Retinal pigment epithelial cell (primary cell): ENCODE measurements at places on chromosomes 1 and 21.
A peak's percentile ranks its signal among the peaks of the same experiment; 100 is the strongest.

DNA sequence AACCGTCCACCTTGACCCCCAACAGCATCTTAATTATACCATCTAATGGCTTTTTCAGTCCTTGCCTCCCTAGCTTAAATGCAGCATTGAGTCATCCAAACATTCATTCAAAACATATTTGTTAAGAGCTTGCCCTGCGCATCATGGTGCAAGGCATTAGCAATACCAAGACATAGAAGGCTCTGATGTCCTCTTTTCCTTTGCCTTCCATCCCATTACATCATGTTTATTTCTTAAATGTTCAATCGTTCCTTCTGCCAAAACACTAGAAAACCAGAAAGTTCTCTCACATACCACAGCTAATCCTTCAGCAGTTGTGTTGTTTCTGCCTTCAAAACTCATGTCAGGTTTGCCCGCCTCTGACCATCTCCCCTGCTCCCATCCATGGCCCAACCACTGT lies 29.8 kb upstream of the VTCN1 start:
- no peak for DNase-seq

- DNase-seq, result no peak
These were observed 488.6 kb upstream of the RGS18 start for GRCh38 chr1:191669629-191670028.

DNA sequence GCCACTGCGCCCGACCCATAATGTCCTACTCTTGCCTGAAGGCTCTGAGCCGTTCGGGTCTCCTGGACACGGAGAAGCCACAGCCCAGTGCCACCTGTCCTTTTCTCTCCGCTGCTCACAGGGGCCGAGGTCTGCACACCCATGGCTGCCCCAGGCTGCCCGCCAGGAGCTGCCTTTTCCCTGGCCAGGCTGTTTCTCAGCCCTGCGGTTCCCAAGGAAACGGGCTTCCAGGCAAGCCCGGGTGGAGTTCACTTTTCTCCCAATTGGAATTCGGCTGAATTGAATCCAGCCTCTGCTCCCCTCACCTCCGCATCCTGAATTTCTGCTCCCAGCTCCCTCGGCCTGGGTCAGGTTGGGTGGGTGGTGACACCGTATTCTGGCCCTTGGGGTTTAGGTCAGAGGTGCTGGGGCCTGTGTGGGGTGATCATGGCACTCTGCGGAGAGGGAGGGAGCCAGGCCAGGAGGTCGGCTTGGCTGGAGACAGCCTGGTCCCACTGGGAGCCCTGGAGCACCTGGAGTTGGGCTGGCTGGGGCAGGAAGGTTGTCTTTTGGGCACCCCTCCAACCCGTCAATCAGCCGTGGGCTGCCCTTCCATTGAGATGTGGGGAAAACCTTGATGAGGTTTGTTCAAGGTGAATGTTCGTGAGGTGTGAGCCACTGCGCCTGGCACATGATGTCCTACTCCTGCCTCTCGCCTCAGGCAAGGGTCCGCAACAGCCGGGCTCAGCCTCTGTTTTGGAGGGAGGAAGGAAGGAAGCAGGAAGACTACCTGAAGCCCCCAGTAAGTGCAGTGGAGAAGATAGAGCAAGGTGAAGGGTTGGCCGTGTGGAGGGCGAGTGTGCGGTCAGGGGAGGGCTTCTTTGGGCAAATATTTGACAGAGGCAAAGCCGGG lies 25.1 kb downstream of the RRP1 start:
- no peak for DNase-seq

DNA sequence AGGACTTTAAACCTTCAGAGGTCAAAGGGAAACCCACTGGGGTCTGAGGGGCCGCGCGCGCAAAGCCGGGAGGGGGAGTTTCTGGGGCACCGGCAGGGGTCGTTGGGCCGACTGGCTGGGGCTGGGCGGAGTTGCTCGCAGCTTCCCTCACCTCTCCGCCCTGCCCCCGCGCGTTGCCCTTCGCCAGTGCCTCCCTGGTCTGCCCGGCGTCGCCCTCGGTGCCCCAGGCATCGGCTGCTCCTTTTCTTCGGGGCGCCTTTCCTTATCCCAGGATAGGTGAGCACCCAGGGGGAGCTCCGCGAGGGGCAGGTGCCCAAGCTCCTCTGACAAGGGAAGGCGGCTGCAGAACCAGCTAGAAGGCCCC lies 390 bp upstream of the NGF start:
- DNase-seq, result no peak

- DNase-seq, result no peak
These were observed 2.6 kb downstream of the OR10T2 start for GRCh38 chr1:158396646-158397045.

- no peak for DNase-seq
These were observed 30.0 kb downstream of the RABIF start for GRCh38 chr1:202858789-202859414.

GRCh38 chr21:24275616-24276015 lies 1331.7 kb downstream of the MRPL39 start:
- DNase-seq, result no peak

- DNase-seq, result no peak
These were observed 154.8 kb downstream of the BACH1 start for GRCh38 chr21:29453511-29453910.

DNA sequence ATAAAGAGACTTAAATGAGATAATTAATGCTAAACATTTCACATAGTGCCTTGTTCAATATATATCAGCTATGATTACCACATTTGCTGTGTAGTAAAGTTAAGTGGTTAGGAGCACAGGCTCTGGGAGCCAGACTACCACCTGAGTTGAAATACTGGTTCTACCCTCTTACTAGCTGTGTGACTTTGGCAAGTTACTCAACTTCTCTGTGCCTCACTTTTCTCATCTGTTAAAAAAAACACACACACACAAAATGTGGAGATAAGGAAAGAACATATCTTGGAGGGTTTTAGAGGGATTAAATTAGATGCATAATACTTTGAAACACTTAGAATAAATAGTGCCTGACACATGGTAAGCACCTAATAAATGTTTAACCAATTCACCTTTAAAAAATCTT lies 51.8 kb upstream of the NRDC start:
- DNase-seq, result no peak

- no peak for DNase-seq
These were observed 42.7 kb downstream of the TBX15 start for GRCh38 chr1:118945489-118945888.

DNA sequence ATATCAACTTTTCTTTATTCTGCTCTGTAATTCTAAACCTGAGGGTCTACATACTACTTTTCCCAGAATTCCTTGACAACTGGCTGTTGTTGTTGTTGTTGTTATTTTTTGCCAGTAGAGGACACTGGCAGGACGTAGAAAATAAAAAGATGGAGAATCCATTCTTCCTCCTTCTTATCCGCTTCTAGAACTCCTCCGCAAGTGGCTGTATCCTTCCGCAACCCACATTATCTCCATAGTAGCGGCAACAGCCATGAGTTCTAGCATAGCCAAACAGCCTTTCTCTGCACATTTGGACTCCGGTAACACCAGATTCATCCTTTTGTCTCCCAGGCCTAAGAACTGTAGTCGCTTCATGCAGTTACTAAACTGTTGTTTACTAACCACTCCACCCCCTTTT lies 91.1 kb upstream of the CACHD1 start:
- no peak for DNase-seq

DNA sequence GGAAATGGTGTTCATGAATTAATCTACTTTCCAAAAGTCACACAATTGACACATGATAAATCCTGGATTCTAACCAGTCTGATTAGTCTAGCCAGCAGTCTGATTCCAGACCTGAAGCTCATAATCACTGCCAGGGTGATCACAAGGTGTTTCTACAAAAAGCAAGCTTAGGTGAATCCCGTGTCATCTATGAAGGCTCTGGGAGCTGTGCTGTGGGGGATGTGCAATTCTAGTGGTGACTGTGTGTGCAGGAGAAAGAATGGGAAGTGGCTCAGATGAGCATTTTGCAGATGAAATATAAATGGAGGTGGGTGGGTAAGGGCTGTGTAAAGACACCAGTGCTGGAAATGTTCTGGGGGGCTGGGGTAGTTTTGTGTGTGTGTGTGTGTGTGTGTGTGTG lies 1.8 kb upstream of the NPPB start:
- no peak for DNase-seq

DNA sequence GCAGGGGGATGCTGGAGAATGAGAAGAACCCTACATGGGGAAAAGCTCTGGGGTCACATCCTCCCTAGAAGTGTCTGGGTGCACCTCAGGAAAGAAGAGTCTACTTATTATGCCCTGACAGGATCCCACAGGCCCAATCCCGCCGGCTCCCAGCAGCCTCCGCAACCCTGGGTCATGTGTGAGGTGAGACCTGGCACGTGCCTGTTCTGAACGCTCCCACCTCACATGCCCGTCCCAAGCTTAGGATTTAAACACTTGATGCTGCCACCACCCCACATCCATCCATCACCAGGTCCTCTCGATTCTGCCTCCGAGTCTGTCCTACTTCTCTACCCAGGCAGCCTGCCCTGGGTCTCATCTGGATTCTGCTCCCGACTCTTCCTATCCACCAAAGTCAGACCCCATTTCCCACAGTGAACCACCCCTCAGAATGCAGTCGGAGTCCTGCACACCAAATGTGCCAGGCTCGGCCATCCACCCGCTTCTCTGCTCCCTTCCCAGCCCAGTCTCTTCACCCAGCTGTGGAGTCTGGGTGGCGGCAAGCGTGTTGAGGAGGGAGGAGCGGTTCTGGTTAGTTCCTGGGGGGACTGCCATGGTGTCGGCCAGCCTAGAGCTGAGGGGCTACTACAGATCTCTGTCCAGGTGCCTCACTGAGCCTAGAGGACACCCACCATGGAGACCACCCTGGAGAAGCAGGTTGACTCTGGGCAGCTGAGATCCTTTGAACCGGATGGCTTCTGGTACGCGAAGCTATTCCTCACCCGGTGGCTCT lies 23.9 kb downstream of the SLC2A1 start:
- no peak for DNase-seq

GRCh38 chr1:21966247-21967000 lies 10.4 kb upstream of the CELA3B start:
- no peak for DNase-seq

DNA sequence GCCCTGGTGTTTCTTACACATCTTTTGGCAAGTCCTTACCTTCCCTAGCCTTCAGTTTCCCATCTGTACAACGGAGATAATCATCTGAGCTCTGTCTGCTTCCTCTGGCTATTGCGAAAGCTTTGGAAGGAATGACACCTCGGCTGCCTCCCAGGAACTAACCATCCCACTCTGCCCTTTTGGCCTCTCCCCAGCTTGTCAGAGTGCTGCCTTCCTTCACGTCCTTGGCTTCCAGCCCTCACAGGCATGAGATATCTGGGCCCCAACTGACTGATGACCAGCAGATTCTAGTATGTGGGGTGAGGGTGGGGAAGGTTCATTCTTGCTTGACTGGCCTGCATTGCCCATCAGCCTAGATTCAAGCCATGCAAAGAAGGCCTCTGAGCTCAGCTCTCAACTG lies 253.1 kb upstream of the FGGY start:
- peak; percentile 21 for DNase-seq

- no peak for DNase-seq
These were observed 24.8 kb downstream of the S100A6 start for GRCh38 chr1:153510984-153511410.

GRCh38 chr21:26007951-26008498 lies 162.5 kb downstream of the APP start:
- DNase-seq, result no peak

GRCh38 chr21:45032977-45033710 lies 41.2 kb upstream of the ADARB1 start:
- no peak for DNase-seq

DNA sequence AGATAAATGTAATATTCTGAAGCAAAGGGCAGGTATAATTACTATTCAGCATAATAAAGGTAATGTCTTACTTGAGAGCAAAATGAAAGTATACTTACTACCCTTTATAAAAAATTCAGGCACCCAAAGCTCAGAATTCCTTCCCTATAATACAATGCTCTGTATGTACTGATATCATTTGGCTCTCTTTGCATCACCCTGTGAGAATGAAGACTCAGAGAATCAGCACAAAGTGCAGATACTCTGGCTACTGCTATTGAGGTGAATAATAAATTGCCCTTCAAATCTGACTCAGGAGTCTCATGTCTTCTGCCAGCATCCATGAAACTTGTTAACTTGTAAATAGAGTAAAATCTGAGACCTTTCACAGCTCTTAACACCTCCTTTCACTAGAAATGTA lies 108.5 kb upstream of the KCTD3 start:
- no peak for DNase-seq

- DNase-seq, result peak; percentile 61
These were observed 308.2 kb downstream of the DISC1 start for GRCh38 chr1:231934797-231935196.

GRCh38 chr1:162028726-162029125 lies 5.1 kb upstream of the OLFML2B start:
- DNase-seq, result no peak

DNA sequence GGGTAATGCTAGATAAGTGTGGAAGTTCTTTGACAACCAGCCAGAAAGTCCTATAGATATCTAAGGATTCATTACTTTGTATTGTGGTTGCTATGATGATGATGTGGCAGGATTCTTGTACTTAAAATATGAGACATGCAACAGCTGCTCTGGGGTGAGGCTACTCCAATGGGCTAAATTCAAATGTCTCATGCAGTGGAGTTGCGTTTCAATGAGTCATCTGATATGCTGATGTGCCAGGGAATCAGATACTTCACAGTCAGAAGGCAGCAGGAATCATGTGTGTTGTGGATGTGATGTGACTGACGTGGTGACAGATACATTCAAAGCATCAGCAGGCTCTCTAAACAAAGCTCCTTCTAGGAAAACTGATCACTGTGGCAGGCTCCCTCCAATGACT lies 66.5 kb downstream of the TSEN15 start:
- DNase-seq, result peak; percentile 60

DNA sequence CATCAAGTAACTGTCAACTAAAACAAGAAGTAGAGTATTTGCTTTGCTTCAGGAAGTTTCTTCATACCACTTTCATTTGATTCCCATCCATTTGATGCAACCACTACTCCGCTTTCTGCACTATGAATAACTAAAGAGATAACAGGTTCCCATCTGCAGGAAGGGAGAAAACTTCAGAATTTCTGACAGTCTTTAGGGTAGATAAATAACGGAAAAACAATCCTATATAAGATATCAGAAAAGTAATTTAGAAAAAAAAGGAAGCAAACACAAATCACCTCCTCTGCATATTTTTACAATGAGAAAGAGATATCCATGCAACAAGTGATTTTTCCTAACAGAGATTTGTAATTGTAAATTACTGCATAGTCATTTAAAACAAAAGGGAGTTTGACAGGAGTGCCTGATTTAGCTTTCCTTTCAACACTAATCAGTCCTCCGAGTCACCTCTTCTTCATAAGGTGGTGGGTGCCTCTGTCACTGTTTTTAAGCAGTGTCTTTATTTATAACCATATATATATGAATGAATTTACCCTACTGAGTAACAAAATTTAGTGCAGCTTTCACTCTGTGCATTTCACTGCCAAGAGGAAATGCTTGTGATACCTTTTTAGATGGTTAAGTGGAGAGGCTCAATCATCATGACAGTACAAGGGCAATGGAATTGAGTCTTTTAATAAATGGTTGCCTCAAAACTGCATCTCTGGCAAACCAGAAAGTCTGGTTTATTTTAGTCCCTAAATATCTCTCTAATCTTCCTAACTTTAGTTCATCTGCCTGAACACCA lies 1920.4 kb downstream of the MRPL39 start:
- DNase-seq, result no peak

- DNase-seq, result peak; percentile 77
These were observed 55.2 kb upstream of the TARBP1 start for GRCh38 chr1:234533975-234534876.

- DNase-seq, result no peak
These were observed 2.5 kb upstream of the CERS2 start for GRCh38 chr1:150976879-150977694.
